Endothelial cell (in vitro differentiated cells): ENCODE measurements at places on chromosomes 11 and 22. TPM values are rescaled to one million over a fixed set of nuclear protein-coding genes. Genes with fewer than 3 reads are reported as not detected.

DNA sequence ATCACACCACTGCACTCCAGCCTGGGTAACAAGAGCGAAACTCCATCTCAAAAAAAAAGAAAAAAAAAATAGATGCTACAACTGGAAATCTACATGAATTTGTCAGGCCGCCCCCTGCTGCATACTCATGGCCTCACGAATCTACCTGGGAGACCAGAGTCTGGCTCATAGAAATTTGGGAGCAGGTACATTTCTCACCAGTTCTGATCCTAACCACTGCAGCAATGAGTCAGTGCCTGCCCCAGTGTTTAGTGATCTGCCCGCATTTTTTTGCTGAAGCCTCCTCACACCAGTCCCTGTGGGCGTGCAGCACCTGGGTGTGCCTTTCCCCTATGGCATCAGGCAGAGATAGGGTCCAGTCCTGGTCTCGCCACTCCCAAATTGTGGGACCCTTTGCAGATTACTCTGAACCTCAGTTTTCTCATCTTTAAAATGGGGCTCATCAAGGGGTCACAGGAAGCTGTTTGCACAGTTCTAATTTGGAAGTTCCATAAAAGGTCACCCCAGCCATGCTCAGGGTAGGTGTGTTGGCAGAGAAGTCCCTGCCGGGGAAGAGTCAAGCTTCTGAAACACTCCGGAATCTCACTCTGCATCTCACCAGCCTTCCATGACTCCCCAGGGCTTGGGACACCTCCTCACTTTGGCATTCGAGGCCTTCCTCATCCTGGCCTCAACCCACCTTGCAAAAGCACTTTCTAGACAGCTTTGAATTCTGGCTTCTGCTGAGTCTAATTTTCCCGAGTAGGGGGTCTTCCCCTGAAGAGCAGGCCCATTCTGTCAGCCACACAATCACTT lies 39.3 kb upstream of the LINC01488 start:
- DNase-seq = no peak

GRCh38 chr22:30238661-30239487 lies 7.7 kb downstream of the LIF start:
- no peak for DNase-seq

DNA sequence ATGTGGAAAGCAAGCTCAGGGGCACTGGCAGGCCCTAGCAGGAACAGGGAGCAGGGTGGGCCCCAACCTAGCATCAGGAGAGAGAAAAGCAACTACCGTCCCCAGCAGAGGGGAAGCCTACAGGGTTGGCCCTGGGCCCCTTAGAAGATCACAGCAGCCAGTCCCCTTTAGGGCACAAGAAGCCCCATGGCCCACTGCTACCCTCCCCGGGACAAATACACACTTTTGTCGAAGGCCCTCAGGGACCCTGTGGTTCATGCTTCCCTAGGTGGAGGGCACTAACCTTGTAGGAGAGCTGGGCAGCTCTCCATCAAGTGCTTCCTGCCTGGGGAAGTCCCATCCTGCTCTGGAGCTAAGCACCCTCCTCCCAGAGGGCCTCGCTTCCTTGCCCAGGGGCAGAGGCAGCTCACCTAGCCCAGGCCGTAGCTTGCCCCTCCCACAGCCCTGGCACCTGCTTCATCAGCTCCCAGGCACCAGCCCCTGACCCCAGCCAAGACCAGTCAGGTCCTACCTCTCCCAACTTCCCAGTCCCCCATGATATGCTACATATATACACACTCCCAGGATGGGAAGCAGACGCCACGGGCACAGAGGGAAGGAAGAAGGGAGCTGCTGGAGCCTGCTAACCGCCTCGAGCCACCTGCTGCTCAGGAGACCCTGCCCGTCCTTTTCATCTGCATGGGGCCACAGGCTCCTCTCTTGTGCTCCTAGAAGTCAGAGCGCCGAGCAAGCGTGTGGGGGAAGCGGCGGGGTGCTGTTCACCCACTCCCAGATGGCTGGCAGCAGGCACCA lies 20.1 kb downstream of the SUN2 start:
- no peak for DNase-seq

- DNase-seq = no peak
Observed at GRCh38 chr11:2263724-2264360, 6.5 kb downstream of the ASCL2 start.

GRCh38 chr22:48088926-48089536 lies 1326.6 kb downstream of the TBC1D22A start:
- DNase-seq = no peak

GRM5 gene
- 0.28 TPM for total RNA-seq

FOLH1 gene
- total RNA-seq = 2.8 TPM

OR51E2 gene
- not detected for total RNA-seq

PKDREJ gene
- total RNA-seq = not detected

CELSR1 gene
- total RNA-seq = 7.7 TPM
